ENCODE measurements at places on chromosomes 4 and X.

DNA sequence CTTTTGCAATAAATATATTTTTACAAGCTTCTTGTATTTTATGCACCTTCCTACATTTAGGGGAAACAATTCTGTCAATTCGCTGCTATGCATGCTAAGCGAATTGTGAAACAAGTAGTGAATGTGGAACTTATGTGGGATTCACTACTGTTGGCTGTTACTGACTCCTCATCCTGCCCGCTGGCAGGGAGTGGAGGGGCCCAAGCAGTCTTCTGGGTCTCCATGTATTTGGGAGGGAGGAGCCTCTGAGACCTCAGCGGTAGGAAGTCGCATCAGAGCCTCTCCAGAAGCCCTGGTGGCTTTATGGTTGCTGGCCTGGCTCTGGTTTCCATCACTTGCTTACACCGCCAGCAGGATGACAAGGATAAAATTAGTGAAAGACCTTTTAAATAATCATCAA lies 3.7 kb upstream of the SETD7 start:
- DNase-seq = no peak

DNA sequence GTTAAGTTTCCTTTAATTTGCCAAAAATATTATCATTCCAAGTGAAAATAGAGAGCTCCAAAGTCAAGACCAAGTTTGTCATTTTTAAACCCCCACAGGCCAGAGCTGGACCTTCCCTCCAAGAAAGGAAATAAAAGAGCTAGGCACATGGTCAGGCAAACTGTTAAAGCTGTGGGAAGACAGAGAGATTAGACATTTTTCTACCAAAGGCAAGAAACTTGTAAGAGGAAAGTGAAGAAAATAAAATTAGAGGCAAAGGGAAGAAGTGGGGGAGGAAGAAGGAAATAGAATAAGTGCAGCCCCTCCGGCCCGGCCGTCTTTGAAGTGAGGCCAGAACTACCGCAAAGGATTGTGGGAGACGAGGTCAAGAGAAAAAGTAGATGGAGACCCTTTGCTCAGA lies 47.9 kb upstream of the HAND2 start:
- DNase-seq = no peak

GRCh38 chrX:74248889-74249288 lies 55.1 kb upstream of the ZCCHC13 start:
- peak; percentile 29 for DNase-seq

GRCh38 chr4:40003986-40004385 lies 26.3 kb upstream of the PDS5A start:
- DNase-seq = no peak

GRCh38 chr4:52987392-52988056 lies 125.4 kb downstream of the RASL11B start:
- DNase-seq = no peak

DNA sequence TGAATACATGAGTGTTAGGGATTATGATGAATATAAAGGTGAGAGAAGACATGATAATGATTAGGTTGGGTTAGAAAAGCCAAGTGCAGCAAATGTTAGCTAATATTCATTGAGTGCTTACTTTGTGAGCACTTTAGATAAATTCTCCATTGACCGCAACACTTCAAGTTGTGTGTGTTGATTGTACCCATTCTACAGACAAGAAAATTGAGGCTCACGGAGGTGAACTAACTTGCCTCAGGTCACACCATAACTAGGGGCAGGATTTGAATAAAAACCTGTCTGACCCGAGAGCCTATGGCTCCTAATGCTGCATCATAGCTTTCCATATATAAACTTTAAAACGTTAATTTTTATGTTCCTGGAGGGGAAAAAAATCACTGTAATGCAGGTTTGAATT lies 15.2 kb upstream of the C4orf50 start:
- no peak for DNase-seq

Measured in HAP-1 (cell line).